ENCODE measurements at places on chromosomes 4 and X. TPM values are rescaled to one million over a fixed set of nuclear protein-coding genes. Genes with fewer than 3 reads are reported as not detected.

FOXR2 gene
- 2.0 TPM for total RNA-seq

CD40LG gene
- not detected for total RNA-seq

GPRASP3 gene
- total RNA-seq, result 1.3 TPM

NKX3-2 gene
- 0.96 TPM for total RNA-seq

PAGE1 gene
- 2.7 TPM for total RNA-seq

SRPX2 gene
- 11.0 TPM for total RNA-seq
